Stimulated activated CD8-positive, alpha-beta memory T cell treated with anti-CD3 and anti-CD28 coated beads, Interleukin-15, amount 100 ng/mL, for 4 hours (primary cell): ENCODE measurements at places on chromosomes 7 and 10.

DNA sequence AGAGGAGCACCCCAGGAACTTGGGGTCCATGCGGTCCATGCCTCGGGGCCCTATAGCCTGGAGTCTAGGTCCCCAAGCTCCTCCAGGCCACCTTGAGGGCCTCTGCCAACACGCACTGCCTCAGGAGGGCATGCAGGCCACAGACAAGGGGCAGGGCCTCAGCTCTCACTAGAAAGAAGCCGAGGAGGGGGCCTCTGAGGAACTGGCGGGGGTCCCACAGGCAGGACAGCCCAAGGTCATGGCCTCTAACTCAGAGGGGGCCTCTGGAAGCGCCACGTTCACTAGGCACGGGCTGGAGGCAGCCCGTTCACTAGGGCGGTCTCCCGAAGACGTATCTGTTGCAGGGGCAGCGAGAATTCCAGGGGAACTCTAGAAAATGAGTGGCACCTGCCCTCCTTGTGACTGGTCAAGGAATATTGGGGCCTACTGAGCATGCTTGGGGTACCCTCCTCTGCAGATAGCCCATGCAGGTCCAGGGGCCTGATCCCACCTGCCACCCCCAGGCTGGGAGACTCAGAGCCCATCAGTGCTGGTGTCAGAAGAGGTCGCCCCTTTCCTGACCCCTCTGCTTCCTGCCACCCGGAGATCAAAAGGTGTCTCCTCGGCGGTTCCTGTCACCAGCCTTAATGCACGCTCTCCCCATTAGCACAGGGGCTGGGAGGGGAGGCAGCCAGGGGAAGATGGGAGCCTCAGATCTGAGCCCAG is 86.7 kb upstream of the RET start:
- no peak for DNase-seq

DNA sequence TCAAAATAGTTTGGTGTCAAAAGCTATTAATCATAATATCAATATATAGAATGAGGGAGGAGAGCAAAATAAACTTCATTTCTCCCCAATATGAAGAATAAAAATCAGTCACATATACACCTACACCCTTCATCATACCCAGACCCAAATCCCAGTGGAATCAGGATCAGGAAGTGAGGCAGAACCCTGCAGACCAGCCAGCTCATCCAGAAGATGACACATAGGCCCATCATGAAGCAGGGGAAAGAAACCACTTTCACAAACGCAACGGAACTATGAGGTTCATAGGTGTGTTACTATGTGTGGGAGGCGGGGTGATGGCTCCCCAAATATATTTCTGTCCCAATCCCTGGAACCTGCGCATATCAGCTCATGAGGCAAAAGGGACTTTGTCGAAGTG is 89.0 kb downstream of the RSU1 start:
- no peak for DNase-seq

- DNase-seq, result no peak
Observed at GRCh38 chr7:123944395-123944794, 19.4 kb downstream of the SPAM1 start.

DNA sequence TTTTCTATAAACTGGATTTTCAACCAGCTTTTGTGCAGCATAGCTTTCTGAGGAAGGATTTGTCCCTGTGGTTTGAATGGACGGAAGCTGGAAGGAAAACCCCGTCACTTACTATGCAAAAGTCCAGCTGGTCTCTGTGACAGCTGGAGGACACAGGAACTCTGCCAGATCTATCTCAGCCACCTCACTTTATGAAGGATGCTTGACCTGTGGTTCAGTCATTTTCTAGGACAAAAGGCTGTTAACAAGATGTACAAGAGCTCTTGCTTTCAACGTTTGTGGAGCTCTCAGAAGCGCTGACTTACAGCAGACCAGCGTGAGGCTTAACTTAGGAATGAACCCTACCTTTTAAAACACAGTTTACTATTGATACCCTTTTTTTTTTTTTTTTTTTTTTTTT is 90.8 kb downstream of the CREM start:
- no peak for DNase-seq

GRCh38 chr7:128168667-128169210 is 72.3 kb upstream of the LEP start:
- no peak for DNase-seq

- no peak for DNase-seq
Observed at GRCh38 chr10:113084031-113084430, 134.0 kb downstream of the TCF7L2 start.

GRCh38 chr7:22667562-22668239 is 59.3 kb upstream of the IL6 start:
- no peak for DNase-seq

- no peak for DNase-seq
Observed at GRCh38 chr7:54817152-54817551, 58.1 kb upstream of the SEC61G start.

DNA sequence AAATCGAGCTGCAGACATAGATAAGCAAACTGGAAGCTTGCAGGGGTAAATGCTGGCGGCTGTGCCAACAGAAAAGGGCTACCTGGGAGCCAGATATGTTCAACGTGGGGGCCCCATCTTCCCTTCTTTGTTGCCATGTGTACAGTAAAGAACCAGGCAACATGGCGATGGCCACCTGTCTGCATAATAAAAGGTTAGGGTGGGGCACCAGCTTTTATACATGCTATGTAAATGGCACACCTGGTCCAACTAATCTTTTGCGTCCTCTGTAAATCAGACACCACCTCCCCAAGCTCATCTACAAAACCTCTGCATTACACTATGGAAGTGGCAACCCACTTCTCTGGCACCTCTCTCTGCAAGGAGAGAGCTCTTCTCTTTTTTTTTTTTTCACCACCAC is 13.9 kb downstream of the BUD31 start:
- DNase-seq, result no peak
